ENCODE measurements at places on chromosomes 2 and 18. TPM values are rescaled to one million over a fixed set of nuclear protein-coding genes. Genes with fewer than 3 reads are reported as not detected.

DNA sequence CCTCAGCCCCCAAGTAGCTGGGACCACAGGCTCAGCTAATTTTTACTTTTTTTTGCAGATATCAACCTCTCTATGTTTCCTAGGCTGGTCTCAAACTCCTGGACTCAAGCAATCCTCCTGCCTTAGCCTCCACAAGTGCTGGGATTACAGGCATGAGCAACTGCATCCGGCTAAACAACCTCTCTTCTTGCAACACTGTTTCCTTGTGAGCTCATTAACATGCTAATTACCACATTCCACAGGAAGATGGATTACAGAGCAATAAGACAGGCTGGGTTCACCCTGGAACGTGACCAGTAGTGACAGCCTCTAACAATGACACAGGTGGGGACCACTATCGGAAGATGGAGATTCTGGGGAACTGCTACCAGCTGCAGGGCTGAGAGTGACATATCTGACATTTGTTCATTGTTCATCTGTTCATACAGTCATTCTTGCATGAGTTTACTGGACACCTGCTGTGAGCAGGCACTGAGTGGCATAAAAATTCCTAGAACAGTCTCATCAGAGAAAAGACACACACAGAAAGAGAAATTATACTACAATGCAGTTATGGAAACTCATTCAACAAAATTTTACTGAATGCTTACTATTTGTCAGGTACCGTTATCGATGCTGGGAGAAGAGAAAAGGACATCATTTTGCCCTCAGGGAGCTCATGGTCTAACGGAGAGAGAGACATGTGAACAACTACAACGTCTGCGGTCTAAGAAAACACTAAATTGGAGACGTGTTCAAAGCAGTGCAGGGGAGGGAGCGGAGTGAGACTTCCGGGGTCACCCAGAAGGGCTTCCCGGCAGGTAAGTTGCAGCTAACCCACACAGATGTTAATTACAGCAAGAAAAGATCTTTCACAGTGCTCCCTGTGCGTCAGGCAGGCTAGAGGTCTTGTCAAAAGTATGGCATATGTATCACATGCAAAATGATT, 37.6 kb downstream of the PROC start:
- peak; percentile 13 for DNase-seq

- DNase-seq = no peak
Measured at GRCh38 chr2:21924640-21925285, 801.0 kb downstream of the TDRD15 start.

The LYG2 gene
- polyA plus RNA-seq = not detected

DNA sequence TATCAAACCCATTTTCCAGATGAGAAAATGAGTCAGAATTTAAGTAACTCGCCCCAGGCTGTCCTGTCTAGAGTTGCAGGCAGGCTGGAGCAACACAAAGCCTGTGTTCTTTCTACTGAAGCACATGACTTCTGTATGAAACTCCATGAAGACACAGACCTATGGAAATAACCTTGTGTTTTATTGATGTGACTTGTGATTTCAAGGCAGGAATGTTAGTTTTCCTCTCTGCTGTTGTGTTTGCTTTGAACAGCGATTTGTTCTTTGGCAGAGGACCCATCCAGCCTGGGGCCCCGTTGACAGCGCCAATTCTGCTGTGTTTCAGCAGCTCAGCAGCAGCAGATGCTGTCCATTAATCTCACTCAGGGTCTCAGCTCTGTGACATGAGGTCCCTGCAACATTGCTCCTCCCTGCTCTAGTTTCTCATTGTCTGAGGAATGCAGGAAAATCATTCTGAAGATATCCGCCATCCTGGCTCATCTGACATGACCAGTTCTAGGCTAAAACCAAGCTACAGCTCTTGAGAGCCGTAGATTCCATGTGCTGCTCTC, 344.3 kb upstream of the RAB12 start:
- DNase-seq = no peak

The PTPN18 gene
- 66.1 TPM for polyA plus RNA-seq

The PRKAG3 gene
- not detected for polyA plus RNA-seq

GRCh38 chr2:95391641-95392310, 10.7 kb upstream of the FAHD2A start:
- no peak for DNase-seq
